ENCODE measurements at places on chromosomes 6 and 20.

DNA sequence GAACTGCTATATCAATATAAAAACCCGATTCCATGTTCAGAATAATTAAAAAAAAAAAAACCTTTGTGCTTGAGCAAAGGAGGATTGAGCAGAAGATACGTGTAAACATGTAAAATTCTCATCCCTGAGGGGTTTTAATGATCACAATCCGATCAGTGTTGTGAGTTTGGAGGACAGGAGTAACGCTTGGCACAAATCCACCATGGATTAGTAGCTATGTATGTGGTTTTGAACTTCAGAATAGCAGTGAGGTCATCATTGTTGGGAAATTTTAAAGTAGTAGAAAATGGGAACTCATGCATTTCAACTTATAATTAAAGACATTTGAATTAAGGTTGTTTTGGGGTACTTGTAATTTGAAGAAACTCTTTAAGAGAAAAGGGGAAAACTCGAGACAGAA lies 203.2 kb downstream of the RPS12 start:
- DNase-seq = no peak

GRCh38 chr20:45946149-45946970 lies 11.9 kb downstream of the PCIF1 start:
- peak; percentile 43 for DNase-seq

DNA sequence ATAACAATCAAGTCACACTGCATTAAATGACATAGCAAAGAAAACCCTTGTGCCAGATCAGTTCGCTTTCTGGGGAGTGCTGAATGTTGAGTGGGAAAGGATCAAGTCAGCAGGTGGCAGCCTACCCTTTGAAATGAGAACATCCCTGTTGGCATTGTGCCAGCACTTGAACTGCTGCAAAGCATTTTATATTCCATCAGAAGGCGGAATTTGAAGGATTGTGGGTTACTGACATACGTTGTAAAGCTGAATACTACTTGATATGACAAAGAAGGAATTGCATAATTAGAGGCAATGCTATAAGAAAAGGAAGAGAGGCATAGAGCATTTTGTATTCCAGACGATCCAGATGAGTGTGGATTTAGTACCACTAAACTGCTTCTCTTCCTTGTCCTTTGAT lies 26.5 kb downstream of the BCKDHB start:
- peak; percentile 16 for DNase-seq

- DNase-seq = no peak
These were observed 309.5 kb upstream of the PRND start for GRCh38 chr20:4412216-4412615.

GRCh38 chr6:118307581-118307980 lies 240.5 kb upstream of the PLN start:
- DNase-seq = no peak

GRCh38 chr6:150463852-150464251 lies 95.0 kb downstream of the IYD start:
- DNase-seq = no peak

GRCh38 chr6:126811321-126811720 lies 307.1 kb upstream of the RSPO3 start:
- DNase-seq = no peak

- DNase-seq = no peak
These were observed 50.6 kb upstream of the CCDC167 start for GRCh38 chr6:37550191-37550831.

GRCh38 chr20:8875586-8875985 lies 193.3 kb upstream of the PLCB4 start:
- no peak for DNase-seq

GRCh38 chr6:71480577-71480976 lies 192.0 kb downstream of the OGFRL1 start:
- DNase-seq = no peak

GRCh38 chr6:115570331-115570730 lies 490.4 kb downstream of the FRK start:
- no peak for DNase-seq

- no peak for DNase-seq
These were observed 185.1 kb downstream of the JARID2 start for GRCh38 chr6:15430931-15431405.

All from SW480 (cell line).